NCI-H460 (cell line): ENCODE measurements at places on chromosomes 7 and 10. TPM values are rescaled to one million over a fixed set of nuclear protein-coding genes. Genes with fewer than 3 reads are reported as not detected.
A peak's percentile ranks its signal among the peaks of the same experiment; 100 is the strongest.

DNA sequence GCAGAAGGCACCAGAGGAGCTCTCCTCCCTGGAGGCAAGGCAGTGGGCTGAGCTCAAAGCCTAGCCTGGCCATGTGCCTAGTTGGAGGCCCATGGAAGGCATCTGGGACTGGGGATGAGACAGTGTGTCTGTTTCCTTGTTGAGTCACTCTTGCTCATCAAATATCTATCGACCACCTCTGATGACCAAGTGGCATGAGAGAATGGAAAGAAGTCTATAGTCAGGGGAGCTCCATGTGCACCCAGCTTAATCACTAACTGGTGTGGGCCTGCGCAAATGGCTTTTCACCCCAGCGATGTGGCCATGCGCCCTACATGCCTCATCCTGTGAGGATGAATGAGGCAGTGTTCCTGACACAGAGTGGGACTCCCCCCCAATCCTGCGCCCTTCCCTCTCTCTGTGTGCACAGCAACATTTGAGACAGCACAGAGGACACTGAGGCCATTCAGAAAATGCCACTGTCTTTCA is 229.9 kb downstream of the RPS24 start:
- no peak for DNase-seq

- no peak for DNase-seq
Observed at GRCh38 chr10:112898540-112899390, 51.3 kb upstream of the TCF7L2 start.

GRCh38 chr7:111138193-111138569 is 47.3 kb downstream of the LRRN3 start:
- DNase-seq = no peak

GRCh38 chr7:25664593-25664992 is 436.3 kb upstream of the NPVF start:
- DNase-seq = no peak

- DNase-seq = peak; percentile 71
Observed at GRCh38 chr10:7311218-7311849, 99.5 kb downstream of the SFMBT2 start.

DNA sequence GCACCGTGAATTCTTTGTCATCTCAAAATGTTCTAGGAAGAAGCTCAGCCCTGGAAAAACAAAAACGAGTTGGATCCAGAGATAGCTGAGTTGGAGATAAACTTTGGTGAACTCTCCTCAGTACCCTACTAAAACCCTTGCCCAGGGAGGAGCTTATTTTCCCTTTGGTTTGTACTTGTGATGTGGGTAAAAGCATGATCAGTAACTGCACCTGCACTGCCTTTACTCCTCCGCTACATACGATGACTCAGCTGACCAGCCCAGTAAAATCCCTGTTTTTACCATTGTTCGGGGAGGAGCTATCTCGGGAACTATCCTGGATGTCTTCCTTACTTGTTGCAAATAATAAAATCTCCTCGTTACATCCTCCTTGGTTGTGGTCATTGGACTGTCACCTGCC is 359.3 kb downstream of the SH2D4B start:
- no peak for DNase-seq

DNA sequence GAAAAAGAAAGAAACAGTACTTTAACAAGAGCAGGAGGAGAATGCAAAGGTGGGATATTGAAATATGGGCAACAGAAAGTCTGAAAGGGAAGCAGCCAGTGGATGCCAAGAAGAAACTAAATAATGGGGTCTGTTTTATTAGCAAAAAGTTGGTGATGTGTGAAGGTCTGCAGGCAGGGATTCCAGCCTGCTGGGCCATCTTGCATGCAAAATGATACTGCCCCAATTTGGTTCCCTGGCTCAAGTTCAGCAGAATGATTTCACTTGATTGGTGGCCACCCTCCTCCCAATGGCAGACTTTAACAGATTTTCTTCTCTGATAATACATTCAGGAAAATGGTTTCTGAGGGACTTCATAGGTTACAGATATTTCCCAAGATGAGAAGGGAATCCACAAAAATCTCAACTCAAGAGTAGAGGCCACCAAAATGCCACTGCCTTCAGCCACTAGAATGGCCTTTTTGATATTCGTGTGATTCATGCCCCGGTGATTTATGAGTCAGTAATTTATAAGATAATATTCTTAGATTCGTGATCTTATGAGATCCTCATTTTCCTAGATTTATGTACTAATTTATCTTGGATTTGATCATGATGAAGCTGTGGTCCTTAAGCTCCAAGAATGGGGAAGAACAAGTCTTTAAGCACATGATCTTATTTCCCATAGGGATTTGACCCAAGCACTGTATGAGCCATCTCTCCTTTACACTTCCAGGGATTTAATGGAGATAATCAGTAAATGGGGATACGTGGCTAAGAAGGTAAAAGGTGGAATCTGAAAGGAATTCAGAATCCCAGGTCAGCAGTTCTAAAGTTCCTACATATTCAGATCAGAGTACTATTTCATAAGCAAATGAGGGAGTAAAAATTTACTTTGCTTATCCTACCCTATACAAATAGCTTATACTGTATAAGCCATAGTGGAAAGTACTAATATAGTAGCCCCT is 32.3 kb upstream of the ADD3 start:
- DNase-seq = no peak

- DNase-seq = no peak
Observed at GRCh38 chr7:66683770-66684123, 55.1 kb downstream of the KCTD7 start.

GRCh38 chr10:3741688-3742461 is 43.1 kb downstream of the KLF6 start:
- no peak for DNase-seq

DNA sequence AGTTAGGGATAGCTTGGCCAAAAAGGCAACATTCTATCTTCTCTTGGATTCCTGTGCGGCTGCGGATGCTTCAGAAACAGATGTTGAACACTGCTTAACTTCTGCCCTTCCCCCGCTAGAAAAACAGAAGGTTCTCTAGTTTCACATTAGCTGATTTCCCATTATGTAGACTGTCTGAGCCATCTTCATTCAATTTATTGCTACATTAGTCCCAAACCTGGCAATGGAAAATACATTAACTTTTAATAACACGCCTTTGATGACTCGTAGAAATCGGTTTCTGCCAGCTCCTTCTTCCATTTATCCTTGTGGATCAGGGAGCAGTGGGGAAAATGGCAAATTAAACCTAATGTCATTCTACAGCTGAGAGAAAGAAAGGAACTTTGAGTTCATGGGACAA is 119.9 kb downstream of the SLC16A9 start:
- no peak for DNase-seq

GRCh38 chr10:26737730-26738129 is 40.2 kb downstream of the PDSS1 start:
- no peak for DNase-seq

DNA sequence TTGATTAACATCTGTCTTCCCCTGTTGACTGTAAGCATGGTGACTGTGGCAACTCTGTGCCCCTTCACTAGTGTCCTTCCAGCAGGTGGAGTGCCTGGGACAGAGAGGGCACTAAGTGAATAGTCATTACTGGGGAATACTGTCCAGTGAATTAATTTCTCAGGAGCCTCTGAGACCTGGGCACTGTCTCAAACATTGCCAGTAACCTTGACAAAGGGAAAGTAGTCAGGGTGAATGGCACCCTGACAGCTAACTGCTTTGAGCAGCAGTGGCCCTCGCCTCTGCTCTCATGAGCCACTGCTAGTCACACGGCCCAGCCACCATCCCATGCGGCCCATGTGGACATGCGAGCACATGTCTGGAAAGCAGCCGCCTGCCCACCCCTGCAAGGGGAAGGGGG is 13.1 kb upstream of the GRB10 start:
- no peak for DNase-seq

- no peak for DNase-seq
Observed at GRCh38 chr10:78438907-78439809, 405.5 kb downstream of the RPS24 start.

ADRB1 gene
- total RNA-seq = 2.4 and 2.6 TPM in 2 replicates

HMX3 gene
- total RNA-seq = 3.9 and 5.3 TPM in 2 replicates

GNAI1 gene
- total RNA-seq = 26.4 and 30.1 TPM in 2 replicates

ABCB1 gene
- total RNA-seq = 2.6 and 4.5 TPM in 2 replicates

RHOBTB1 gene
- total RNA-seq = 14.8 and 16.5 TPM in 2 replicates
